Small intestine (tissue), 16 donors: ENCODE measurements at places on chromosomes 12 and 14. TPM values are rescaled to one million over a fixed set of nuclear protein-coding genes. Genes with fewer than 3 reads are reported as not detected.

GRCh38 chr12:4417455-4417854, 28.2 kb downstream of the FGF6 start:
- DNase-seq, result no peak
- no peaks in the 10 kb centered on the region for H3K27me3 ChIP-seq
- H3K4me1 ChIP-seq, result no peaks in the 10 kb centered on the region
- no peaks in the 10 kb centered on the region for H3K36me3 ChIP-seq
- no peak overlapping the region for H3K4me3 ChIP-seq

PRIMA1 gene
- polyA plus RNA-seq, result 1.4 TPM

DEPDC4 gene
- polyA plus RNA-seq, result 1.1 TPM

IL22 gene
- polyA plus RNA-seq, result not detected

LRRC9 gene
- polyA plus RNA-seq, result not detected

TOMM20L gene
- not detected for polyA plus RNA-seq
